ENCODE measurements at places on chromosomes 16 and 17.

DNA sequence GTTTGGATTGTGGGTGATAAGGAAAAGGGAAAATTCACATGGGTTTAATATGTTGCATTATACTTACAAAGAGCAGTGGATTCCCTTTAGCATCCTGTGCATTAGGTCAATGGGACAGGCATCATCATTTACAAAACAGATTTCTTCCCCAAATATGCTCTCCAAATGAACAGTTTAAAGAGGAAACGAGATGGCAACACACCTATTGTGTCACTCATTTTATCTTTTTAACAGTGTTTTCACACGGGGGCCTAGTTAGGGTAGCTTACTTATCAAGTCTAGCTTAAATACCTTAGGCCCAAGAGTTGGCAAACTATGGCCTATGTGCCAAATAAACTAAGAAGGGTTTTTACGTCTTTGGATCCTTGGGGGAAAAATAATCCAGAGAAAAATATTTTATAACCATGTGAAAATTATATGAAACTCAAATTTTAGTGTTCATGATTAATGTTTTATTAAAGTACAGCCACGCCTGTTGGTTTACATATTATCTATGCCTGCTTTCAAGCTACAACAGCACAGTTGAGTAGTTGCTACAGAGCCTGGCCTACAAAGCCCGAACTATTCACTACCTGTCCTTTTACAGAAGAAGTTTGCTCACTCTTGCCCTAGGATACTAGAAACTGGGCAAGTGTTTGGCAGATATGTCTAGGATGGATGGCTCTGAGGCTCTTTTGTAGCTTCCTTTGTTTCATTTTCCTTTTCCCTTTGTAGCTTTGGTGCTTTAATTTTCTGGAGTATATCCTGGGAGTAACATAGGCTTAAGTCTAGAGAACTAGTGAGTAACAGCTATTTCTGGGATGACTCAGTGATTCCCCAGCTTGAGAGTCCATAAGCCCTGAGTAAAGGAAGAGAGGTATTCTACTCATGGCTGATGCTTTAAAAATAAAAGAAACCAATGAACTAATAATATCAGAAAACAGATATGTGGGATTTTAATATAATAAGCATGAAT, 12.4 kb downstream of the NUP93 start:
- DNase-seq: peak; percentile 40

DNA sequence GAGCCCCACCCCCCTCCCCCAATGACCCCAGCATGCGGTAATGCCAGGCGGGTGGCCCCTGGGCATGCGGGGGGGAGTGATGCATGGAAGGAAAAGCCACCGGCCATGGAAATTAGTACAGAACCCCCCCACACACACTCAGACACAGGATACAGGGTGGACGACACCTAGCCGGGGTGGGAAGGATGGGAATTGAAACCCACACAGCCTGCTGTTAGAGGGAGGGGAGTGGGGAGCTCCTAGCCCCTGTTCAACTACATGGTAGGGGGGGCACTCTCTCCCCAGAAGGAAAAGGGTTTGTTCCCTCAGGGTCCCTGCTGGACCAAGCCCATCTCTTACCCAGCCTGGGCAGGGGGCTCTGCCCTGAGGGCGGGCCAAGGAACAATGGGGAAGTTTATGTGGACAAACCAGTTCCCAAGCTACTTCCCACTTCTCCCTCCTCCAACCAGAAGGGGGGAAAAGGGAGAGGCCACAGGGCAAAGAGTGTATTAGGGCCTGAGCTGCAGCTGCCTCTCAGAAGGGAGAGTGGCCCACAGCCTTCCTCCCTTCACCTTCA, 5.2 kb downstream of the TMUB2 start:
- DNase-seq: no peak

- no peak for DNase-seq
Measured at GRCh38 chr17:7887038-7887481, 1.5 kb upstream of the CHD3 start.

DNA sequence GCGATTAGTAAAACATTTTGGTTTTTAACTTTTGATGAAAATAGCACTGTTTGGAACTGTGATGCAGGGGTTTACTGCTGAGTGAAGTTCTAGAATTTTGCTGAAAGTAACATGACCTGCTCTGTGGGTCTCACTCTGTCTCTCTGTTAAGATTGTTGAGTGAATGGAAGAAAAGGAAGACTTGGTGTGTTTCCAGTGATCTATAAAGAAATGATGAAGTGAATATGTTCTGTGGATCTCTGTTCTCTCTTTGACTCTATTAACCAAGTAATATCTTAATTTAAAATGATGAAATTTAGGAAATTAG, 148.4 kb downstream of the PRKCA start:
- DNase-seq: no peak

DNA sequence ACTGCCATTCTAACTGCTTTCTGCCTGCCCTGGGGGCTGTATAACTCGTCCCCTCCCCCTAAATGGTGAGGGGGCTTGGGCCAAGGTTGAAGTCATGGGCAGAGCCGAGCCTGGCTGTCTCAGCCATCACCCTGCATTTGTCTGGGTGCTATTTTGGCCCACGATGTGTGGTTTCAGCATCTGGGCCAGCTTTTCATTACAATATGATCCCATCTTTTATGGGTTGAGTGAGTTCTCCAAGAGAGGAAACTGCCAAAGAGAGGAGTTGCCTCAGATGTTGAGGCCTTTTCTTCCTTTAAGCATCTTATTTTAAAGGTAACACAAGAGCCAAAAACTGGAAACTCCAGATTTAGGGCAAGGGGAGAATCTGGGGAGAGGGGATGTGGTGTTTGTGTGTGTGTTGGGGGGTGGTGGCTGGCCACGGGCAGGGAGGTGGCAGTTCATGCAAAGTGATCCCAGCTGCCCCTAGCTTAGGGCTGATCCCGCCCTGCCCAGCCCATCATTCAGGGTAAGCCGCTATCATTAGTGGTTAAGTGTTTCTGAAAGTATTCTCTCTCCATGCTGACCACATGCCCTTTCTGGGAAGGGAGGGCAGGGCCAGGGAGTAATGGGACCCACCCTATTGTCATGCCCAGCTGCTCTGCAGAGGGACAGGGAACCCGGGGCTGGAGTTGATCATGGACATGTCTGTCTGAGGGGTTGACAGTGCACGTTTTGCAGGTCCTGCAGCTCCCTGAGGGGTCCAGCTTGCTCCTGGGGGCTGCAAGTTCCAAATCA, 83.2 kb upstream of the CLEC18A start:
- DNase-seq: no peak

GRCh38 chr17:81817758-81818147, 13.8 kb downstream of the GCGR start:
- no peak for DNase-seq

- no peak for DNase-seq
Measured at GRCh38 chr17:57941384-57942370, 13.5 kb downstream of the CUEDC1 start.

GRCh38 chr16:90008708-90009145, 10.5 kb downstream of the DBNDD1 start:
- no peak for DNase-seq

DNA sequence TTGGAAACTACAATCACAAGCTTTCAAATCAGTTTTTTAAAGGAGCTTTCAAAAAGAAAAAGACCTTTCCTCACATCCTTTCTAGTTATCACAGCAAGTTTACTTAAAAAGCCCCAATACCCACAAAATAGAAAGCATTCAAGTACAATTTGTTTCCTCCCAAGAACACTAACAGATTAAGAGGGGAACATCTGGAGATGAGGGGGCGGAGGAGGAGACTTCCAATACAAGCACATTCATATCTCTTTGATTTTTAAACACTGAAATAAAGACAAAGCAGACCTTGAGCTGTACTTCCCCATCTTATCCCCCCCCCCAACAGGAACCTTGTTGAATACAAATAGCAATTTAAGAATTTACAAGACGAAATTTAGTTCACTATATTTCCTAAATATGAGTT, 2.0 kb downstream of the YWHAE start:
- no peak for DNase-seq

DNA sequence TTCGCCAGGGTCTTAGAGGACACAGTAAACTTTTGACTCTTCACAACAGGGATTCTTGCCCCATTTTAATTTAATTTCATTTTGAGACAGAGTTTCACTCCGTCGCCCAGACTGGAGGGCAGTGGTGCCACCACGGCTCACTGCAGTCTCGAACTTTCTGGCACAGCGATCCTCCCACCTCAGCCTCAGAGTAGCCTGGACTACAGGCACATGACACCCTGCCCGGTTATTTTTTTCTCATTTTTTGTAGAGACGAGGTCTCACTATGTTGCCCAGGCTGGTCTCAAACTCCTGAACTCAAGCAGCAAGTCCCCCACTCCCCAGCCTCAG, 329 bp upstream of the NLE1 start:
- no peak for DNase-seq

DNA sequence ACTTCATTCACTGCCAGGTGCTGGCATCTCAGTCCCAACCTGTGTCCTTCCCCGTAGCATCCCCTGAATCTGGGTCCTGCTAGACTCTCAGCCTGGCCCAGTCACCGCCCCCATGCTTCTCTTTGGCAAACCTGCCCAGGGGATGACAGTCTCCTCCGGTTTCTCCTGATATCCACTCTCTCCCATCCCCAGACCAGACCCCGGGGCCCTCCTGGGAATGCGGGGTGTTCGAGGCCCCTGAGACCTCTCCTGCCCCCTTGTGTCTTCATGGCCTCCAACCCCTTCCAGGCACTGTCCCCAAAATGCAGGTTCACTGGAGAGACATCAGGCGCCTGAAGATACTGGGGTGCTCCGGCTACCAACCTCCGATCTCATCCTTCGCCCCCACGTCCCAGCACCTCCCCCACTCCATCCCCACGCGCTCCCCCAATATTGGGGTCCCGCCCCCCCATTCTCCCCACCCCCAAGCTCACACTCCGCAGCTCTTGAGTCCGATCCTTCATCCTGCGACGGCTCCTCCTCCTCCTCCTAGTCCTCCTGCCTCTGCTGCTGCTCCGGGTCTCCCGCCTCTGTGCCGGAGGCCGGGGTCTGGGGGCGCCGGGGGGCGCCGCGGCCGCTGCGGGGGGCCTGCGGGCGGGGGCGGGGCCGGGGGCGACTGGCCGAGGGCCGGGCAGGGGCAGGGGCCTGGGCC, 399 bp downstream of the STX1B start:
- DNase-seq: no peak
